Heart right ventricle (tissue), 16 donors: ENCODE measurements at places on chromosomes 1 and 21. TPM values are rescaled to one million over a fixed set of nuclear protein-coding genes. Genes with fewer than 3 reads are reported as not detected.

Gene KLHDC9
- total RNA-seq, result 17.7 TPM

Gene UBXN10
- total RNA-seq, result 0.42 TPM

Gene CD5L
- total RNA-seq, result 1.7 TPM

GRCh38 chr21:44375761-44376241, 22.4 kb downstream of the TRPM2 start:
- DNase-seq, result no peak

DNA sequence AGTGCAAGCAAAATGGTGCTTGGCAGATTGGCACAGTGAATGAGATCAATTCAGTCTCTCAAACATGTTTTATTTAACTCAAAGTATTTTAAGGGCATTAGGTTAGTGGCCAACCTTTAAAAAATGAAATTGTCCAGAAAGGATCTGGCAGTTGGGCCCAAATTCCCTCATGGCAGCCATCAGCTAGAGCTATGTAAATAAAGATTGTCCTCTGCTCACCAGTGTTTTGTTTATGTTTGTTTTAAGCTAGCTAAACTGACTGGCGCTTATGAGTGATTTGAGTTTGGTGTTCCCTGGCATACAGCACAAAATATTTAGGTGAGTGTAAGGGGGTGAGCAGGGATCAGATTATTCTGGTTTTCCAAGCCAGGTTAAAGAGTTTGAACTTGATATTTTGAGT, 18.1 kb downstream of the HDAC1 start:
- no peak for DNase-seq

DNA sequence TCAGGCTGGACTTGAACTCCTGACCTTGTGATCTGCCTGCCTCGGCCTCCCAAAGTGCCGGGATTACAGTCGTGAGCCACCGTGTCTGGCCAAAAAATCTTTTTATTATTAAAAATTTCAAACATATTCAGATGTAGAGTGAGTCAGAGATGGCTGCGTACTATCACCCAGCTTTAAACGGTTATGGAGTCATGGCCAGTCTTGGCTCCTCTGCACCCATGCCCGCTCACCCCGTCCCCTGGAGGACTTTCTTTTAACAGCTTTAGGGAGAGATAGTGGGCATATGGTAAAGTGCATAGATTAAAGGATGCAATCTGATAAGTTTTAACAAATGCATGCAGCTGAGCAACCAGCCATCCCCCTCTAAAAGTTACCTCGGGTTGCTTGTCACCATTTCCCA, 51.8 kb downstream of the TNFRSF8 start:
- no peak for DNase-seq

- DNase-seq, result no peak
These were observed 618.3 kb downstream of the SMYD3 start for GRCh38 chr1:245888809-245889208.

DNA sequence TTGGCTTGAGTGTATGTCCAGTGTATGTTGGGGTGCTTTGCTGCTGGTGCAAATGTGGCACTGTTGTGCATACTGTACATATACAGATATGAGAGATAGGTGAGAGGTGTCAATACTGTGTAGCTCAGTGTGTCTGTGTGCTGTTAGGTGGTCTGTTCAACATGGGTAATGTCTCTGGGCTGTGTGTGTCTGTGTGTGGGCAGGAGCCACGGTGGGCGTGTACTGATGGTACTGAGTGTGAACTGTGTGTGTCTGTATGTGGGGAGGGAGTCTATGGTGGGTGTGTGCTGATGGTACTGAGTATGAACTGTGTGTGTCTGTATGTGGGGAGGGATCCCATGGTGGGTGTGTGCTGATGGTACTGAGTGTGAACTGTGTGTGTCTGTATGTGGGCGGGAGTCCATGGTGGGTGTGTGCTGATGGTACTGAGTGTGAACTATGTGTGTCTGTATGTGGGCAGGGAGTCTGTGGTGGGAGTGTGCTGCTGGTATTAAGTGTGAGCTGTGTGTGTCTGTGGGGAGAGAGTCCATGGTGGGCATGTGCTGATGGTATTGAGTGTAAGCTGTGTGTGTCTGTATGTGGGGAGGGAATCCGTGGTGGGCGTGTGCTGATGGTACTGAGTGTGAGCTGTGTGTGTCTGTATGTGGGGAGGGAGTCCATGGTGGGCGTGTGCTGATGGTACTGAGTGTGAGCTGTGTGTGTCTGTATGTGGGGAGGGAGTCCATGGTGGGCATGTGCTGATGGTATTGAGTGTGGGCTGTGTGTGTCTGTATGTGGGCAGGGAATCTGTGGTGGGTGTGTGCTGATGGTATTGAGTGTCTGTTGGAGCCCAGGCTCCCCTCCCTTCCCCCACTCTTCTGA, 32.2 kb upstream of the FOXO6 start:
- DNase-seq, result no peak

GRCh38 chr1:27117733-27118439, 37.0 kb downstream of the SLC9A1 start:
- no peak for DNase-seq
